ENCODE measurements at places on chromosomes 3 and 15. TPM values are rescaled to one million over a fixed set of nuclear protein-coding genes. Genes with fewer than 3 reads are reported as not detected.

- H3K27ac ChIP-seq: no peak overlapping the region
- H3K36me3 ChIP-seq: no peaks in the 10 kb centered on the region
- peaks cover 24% of the 10 kb centered on the region for H3K27me3 ChIP-seq
- H3K4me1 ChIP-seq: no peaks in the 10 kb centered on the region
- peak; percentile 46 for DNase-seq
- no peak overlapping the region for H3K4me3 ChIP-seq
Observed at GRCh38 chr3:38641461-38642110, 7.9 kb downstream of the SCN5A start.

GRCh38 chr15:69224383-69224782 is 63.9 kb downstream of the GLCE start:
- H3K27me3 ChIP-seq: no peaks in the 10 kb centered on the region
- H3K4me1 ChIP-seq: peaks cover 11% of the 10 kb centered on the region
- H3K36me3 ChIP-seq: peaks cover 5% of the 10 kb centered on the region
- H3K4me3 ChIP-seq: no peak overlapping the region
- DNase-seq: peak; percentile 62

GRCh38 chr3:152359385-152360248 is 90.9 kb downstream of the MBNL1 start:
- H3K27me3 ChIP-seq: no peaks in the 10 kb centered on the region
- no peaks in the 10 kb centered on the region for H3K36me3 ChIP-seq
- peaks cover 25% of the 10 kb centered on the region for H3K4me1 ChIP-seq
- H3K4me3 ChIP-seq: no peak overlapping the region
- H3K27ac ChIP-seq: no peak overlapping the region

DNA sequence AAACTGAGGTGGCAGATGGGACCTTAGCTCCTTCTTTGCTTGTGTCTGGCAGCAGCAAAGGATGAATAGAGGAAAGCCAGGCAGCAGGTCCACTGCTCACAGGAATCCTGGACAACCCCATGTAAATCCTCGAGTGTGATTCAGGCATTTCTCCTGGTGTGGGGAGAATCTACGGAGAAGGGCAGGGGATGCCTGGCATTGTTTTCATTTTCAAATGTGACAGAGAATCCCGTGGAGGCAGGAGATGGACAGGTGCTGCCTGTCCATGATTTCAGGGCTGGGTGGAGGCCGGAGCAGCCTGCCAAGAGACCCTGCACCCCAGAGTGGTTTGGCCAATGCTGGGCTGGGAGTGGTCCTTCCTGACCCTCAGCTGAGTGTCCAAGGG is 1.7 kb downstream of the HRH1 start:
- H3K4me3 ChIP-seq: peak overlapping the region; percentile 50
- peaks cover 14% of the 10 kb centered on the region for H3K4me1 ChIP-seq
- no peak overlapping the region for H3K27ac ChIP-seq
- no peak for DNase-seq

DNA sequence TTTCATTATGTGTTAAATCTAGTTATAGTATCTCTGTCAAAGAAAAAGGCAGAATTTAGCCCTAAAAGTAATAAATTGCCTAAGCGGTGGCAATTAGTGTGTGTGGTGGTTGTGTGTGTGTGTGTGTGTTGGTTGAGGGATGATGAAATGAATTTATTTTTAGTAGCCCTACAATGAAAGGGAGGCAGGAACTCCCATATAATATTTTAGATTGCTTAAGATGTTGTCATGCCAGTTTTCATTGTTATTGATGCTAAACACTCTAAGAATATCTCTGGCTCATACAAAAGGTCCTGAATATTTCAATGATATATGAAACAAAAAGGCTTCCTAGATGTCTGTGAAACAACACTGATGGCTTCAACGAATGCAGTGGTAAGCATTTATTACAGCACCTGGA is 140.6 kb upstream of the TBC1D5 start:
- no peaks in the 10 kb centered on the region for H3K36me3 ChIP-seq
- H3K27me3 ChIP-seq: no peaks in the 10 kb centered on the region
- H3K4me1 ChIP-seq: no peaks in the 10 kb centered on the region
- H3K27ac ChIP-seq: no peak overlapping the region
- DNase-seq: no peak

DNA sequence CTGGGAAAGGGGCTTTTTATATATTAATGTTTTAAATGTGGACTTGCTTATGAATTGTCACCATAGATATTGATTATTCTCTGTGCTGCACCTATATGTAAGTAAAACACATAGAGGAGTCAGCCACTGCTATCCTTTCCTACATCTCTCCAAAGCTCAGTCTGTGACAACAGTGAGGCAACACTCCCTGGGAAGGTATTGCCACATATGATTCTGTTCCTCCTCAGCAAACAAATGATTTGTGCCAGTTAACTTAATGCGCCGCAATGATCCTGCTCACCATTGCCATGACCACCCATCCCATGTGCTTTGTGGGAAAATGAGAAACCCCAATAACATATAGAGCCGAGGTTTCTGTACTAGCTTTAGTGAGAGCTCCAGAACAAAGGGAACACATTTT is 75.1 kb upstream of the FBN1 start:
- H3K27me3 ChIP-seq: no peaks in the 10 kb centered on the region
- H3K36me3 ChIP-seq: no peaks in the 10 kb centered on the region
- no peak overlapping the region for H3K4me3 ChIP-seq
- no peaks in the 10 kb centered on the region for H3K4me1 ChIP-seq

The LDHAL6B gene
- total RNA-seq: not detected

The SLCO2A1 gene
- 234 TPM for total RNA-seq

The LRRIQ4 gene
- total RNA-seq: 0.29 TPM

Measured in upper lobe of right lung (tissue), 1 donor.